ENCODE measurements at places on chromosomes 1 and 21. TPM values are rescaled to one million over a fixed set of nuclear protein-coding genes. Genes with fewer than 3 reads are reported as not detected.

Gene ITGB2
- 0.16 TPM for total RNA-seq

Gene SERINC2
- 1.6 TPM for total RNA-seq

Gene TFF2
- not detected for total RNA-seq

Gene SRGAP2C
- total RNA-seq, result 22.5 TPM

Gene ADGRL4
- 282 TPM for total RNA-seq

Gene GRIK3
- total RNA-seq, result not detected

Gene LRRC53
- not detected for total RNA-seq

Gene OVAAL
- not detected for total RNA-seq

Gene RPTN
- total RNA-seq, result not detected

Gene KNCN
- total RNA-seq, result not detected

Gene CELA3A
- not detected for total RNA-seq

Gene C1orf115
- 93.7 TPM for total RNA-seq

Gene FOXO6
- total RNA-seq, result not detected

Gene ENO1
- total RNA-seq, result 1,298 TPM

Gene CD1E
- total RNA-seq, result not detected

Gene LEFTY1
- total RNA-seq, result not detected

Gene DPT
- total RNA-seq, result not detected

Gene PDC
- not detected for total RNA-seq

Gene KCTD3
- total RNA-seq, result 45.8 TPM

Gene C1orf198
- total RNA-seq, result 8.9 TPM

Gene S100A1
- not detected for total RNA-seq

Gene URB1
- total RNA-seq, result 36.3 TPM

Gene IL24
- total RNA-seq, result not detected

Gene YBEY
- total RNA-seq, result 5.5 TPM

Gene OR10K2
- not detected for total RNA-seq

Gene CHIA
- total RNA-seq, result not detected

Gene SLC41A1
- 26.4 TPM for total RNA-seq

Gene PGLYRP3
- total RNA-seq, result 0.16 TPM

Gene GSTM3
- 16.8 TPM for total RNA-seq

Gene NRIP1
- 20.6 TPM for total RNA-seq

Gene PLA2G2F
- total RNA-seq, result not detected

Gene AADACL4
- not detected for total RNA-seq

Gene TENT5C
- 0.16 TPM for total RNA-seq

Gene KCNE1
- total RNA-seq, result under 0.01 TPM

Gene KRTAP12-2
- total RNA-seq, result not detected

Gene CASQ1
- total RNA-seq, result not detected

Gene FMO3
- total RNA-seq, result 0.06 TPM

Gene SORT1
- total RNA-seq, result 14.9 TPM

Gene SMAP2
- 2.8 TPM for total RNA-seq

Gene SERTAD4
- 1.8 TPM for total RNA-seq

Gene PCP4L1
- not detected for total RNA-seq

Gene RXFP4
- 0.06 TPM for total RNA-seq

Gene RNU1-4
- 6,751 TPM for total RNA-seq

Gene PLA2G2D
- total RNA-seq, result not detected

Gene HIVEP3
- 2.1 TPM for total RNA-seq

Gene FCRL4
- total RNA-seq, result not detected

Gene FMO2
- 0.32 TPM for total RNA-seq

Gene DEPDC1
- 10.8 TPM for total RNA-seq

Gene ESRRG
- total RNA-seq, result not detected

Gene CENPF
- total RNA-seq, result 29.5 TPM

Gene CCT3
- 492 TPM for total RNA-seq

Gene OLFM3
- not detected for total RNA-seq

Gene TDRD5
- not detected for total RNA-seq

Gene RNF186
- not detected for total RNA-seq

Gene PTGER3
- total RNA-seq, result 0.16 TPM

Gene CHAF1B
- 2.8 TPM for total RNA-seq

Gene KIF17
- 19.1 TPM for total RNA-seq

Gene OR2T11
- not detected for total RNA-seq

Gene AMPD1
- total RNA-seq, result not detected

Gene CHRNB2
- not detected for total RNA-seq
